ENCODE measurements at places on chromosomes 5 and 9.
A peak's percentile ranks its signal among the peaks of the same experiment; 100 is the strongest.

DNA sequence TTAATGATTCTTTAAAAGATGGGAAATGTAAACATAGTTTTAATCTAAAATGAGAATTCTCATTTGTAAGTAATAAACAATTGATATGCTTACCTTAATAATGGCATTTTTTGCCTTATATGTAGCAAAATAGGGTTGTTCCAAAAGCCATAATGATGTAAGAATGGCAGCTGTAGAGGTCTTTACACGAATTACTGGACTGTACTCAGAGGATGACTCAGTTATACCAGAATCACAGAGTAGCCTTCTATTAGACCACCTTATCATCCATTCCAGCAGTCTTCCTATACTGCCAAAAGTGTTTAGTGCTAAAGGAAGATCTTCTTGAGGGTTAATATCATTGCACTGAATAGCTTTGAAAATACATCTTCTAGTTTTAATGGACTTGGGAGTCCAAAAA lies 66.5 kb downstream of the CPLANE1 start:
- peaks cover 41% of the 10 kb centered on the region for H3K36me3 ChIP-seq
- no peak for DNase-seq
- no peak overlapping the region for H3K4me3 ChIP-seq
- peaks cover 32% of the 10 kb centered on the region for H3K4me1 ChIP-seq

DNA sequence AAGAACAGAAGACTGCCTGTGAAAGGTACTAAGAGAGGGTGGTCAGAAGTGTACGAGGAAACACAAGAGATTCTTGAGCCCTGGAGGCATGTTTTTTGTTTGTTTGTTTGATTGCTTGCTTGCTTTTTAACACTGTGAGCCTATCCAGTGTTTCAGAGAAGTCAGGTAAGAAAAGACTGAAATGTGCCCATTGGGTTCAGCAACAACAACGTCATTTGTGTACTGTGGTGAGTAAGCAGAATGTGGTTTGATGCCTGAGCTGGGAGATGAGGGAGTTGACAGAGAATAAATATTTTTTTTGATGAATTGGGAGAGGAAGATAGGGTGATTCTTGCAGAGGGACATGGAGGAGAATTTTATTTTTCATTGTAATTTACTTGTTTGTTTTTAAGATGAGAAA lies 73.1 kb downstream of the RPS23 start:
- H3K4me3 ChIP-seq: no peak overlapping the region
- H3K36me3 ChIP-seq: no peaks in the 10 kb centered on the region
- no peak for DNase-seq
- H3K4me1 ChIP-seq: no peaks in the 10 kb centered on the region
- H3K27ac ChIP-seq: no peak overlapping the region

DNA sequence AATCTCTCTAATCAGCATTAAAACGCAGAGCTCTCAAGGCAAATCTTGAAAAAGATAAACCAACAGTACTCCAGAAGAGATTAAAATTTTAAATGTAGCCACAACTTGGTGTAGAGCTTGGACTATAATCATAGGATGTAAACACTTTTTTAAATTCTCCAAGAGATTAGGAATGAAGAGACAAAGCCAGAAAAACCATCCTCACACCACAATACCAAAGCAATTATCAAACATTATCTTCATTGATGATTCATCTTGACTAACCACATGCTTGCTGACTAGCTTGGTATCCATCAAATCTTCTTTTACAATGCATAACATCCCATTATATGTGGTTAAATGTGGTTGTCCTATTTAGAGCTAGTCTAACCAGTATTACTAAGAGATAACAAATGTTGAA lies 815.1 kb downstream of the TLE1 start:
- H3K4me3 ChIP-seq: no peak overlapping the region
- H3K36me3 ChIP-seq: no peaks in the 10 kb centered on the region
- no peaks in the 10 kb centered on the region for H3K4me1 ChIP-seq
- no peaks in the 10 kb centered on the region for H3K27me3 ChIP-seq

GRCh38 chr9:92665836-92666235 lies 4.1 kb downstream of the IPPK start:
- peaks cover 17% of the 10 kb centered on the region for H3K36me3 ChIP-seq
- H3K27me3 ChIP-seq: no peaks in the 10 kb centered on the region
- DNase-seq: no peak
- no peak overlapping the region for H3K27ac ChIP-seq
- peaks cover 26% of the 10 kb centered on the region for H3K4me1 ChIP-seq
- H3K4me3 ChIP-seq: no peak overlapping the region

- H3K4me3 ChIP-seq: no peak overlapping the region
- no peaks in the 10 kb centered on the region for H3K27me3 ChIP-seq
- no peaks in the 10 kb centered on the region for H3K36me3 ChIP-seq
- H3K27ac ChIP-seq: no peak overlapping the region
- peaks cover 12% of the 10 kb centered on the region for H3K4me1 ChIP-seq
- DNase-seq: peak; percentile 61
Measured at GRCh38 chr9:34984049-34984448, 5.5 kb upstream of the DNAJB5 start.

DNA sequence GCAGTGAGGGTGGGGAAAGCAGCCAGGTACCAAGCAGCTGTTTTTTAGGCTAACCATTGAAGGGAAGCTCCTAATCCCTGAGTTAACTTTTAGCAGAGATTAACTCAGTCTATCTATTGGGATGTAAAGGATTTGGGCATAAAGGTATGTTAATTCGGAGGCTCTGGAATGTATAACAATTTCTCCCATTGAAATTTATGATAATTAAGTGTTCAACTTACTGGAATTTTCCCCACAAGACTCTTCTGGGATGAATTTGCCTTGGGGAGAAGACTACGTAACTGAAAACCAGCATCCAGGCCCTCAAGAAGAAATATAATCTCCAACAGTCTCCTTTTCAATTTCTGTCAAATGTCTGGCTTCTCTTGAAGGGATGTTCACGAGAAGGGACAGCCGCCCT lies 23.6 kb downstream of the ZFP62 start:
- DNase-seq: no peak
- peaks cover 20% of the 10 kb centered on the region for H3K36me3 ChIP-seq
- H3K4me1 ChIP-seq: peaks cover 10% of the 10 kb centered on the region
- no peak overlapping the region for H3K4me3 ChIP-seq
- H3K27ac ChIP-seq: no peak overlapping the region

DNA sequence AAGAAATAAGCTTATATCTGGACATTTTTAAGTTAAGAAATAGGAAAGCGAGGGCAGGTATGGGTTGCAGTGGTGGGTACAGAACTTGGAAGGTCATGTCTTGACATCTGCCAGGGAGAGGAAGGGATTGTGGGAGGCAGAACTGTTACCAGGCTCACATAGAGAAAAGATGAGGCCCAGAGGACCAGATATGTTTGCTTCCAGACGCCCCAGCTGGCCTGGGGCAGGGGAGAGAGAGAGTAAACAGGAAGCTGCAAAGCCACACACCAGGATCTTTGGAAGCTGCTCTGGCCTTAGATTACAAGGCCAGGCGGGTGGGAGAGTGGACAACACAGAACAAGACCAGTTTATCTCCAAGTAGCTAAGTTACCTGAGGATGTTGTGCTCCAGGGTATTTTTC lies 71.2 kb downstream of the MARCHF11 start:
- H3K36me3 ChIP-seq: no peaks in the 10 kb centered on the region
- H3K27ac ChIP-seq: no peak overlapping the region
- H3K4me1 ChIP-seq: no peaks in the 10 kb centered on the region
- no peak for DNase-seq
- H3K4me3 ChIP-seq: no peak overlapping the region

- H3K27ac ChIP-seq: no peak overlapping the region
- no peaks in the 10 kb centered on the region for H3K4me1 ChIP-seq
- no peak for DNase-seq
- no peak overlapping the region for H3K4me3 ChIP-seq
- peaks cover 8% of the 10 kb centered on the region for H3K27me3 ChIP-seq
Measured at GRCh38 chr5:90368454-90369246, 40.9 kb downstream of the CETN3 start.

GRCh38 chr5:7395432-7395946 lies 449 bp upstream of the ADCY2 start:
- H3K4me1 ChIP-seq: no peaks in the 10 kb centered on the region
- H3K4me3 ChIP-seq: no peak overlapping the region
- no peak for DNase-seq
- no peaks in the 10 kb centered on the region for H3K27me3 ChIP-seq

GRCh38 chr9:34374905-34375552 lies 1.7 kb downstream of the MYORG start:
- DNase-seq: no peak
- H3K4me3 ChIP-seq: no peak overlapping the region
- no peaks in the 10 kb centered on the region for H3K27me3 ChIP-seq
- H3K36me3 ChIP-seq: no peaks in the 10 kb centered on the region

DNA sequence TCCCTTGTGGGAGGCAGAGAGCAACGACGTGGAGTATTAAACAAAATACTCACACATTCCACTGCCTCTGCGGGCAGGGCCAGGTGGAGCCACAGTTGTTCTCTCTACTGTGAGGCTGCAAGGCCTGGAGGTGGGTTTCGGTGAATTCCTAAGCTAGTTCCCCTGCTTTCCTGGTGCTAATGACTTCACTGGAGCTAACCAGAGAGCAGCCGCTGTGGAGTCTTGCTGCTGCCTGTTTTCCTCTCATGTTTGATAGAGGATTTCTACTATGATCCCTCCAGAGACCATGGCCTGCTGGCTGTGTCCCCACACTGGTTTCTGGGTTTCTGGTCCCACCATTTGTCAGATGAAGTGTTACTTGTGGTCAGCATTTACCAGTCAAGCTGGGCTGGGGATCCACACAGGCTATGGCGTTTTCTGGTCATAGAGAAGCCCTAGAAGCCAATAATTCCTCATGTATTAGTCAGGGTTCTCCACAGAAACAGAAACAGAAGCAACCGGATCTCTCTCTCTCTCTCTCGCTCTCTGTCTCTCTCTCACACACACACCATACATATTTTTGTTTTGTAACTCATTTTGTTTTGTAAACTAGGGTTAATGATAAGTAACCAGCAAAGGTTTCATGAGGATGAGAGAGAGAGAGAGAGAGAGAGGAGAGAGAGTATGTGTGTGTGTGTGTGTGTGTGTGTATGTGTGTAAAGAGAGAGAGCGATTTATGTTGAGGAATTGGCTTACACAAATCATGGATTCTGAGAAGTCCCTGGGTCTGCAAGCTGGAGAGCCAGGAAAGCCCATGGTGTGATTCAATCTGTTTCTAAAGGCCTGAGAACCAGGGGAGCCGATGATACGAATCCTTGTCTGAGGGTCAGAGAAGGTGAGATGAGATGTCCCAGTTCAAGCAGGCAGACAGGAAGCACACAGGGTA lies 403.0 kb downstream of the GADD45G start:
- no peak overlapping the region for H3K27ac ChIP-seq
- H3K4me3 ChIP-seq: no peak overlapping the region
- H3K4me1 ChIP-seq: no peaks in the 10 kb centered on the region
- H3K27me3 ChIP-seq: no peaks in the 10 kb centered on the region
- H3K36me3 ChIP-seq: no peaks in the 10 kb centered on the region

GRCh38 chr9:110095776-110096175 lies 112.2 kb downstream of the C9orf152 start:
- H3K27me3 ChIP-seq: no peaks in the 10 kb centered on the region
- H3K4me1 ChIP-seq: no peaks in the 10 kb centered on the region
- no peak for DNase-seq
- H3K36me3 ChIP-seq: peaks cover 18% of the 10 kb centered on the region

DNA sequence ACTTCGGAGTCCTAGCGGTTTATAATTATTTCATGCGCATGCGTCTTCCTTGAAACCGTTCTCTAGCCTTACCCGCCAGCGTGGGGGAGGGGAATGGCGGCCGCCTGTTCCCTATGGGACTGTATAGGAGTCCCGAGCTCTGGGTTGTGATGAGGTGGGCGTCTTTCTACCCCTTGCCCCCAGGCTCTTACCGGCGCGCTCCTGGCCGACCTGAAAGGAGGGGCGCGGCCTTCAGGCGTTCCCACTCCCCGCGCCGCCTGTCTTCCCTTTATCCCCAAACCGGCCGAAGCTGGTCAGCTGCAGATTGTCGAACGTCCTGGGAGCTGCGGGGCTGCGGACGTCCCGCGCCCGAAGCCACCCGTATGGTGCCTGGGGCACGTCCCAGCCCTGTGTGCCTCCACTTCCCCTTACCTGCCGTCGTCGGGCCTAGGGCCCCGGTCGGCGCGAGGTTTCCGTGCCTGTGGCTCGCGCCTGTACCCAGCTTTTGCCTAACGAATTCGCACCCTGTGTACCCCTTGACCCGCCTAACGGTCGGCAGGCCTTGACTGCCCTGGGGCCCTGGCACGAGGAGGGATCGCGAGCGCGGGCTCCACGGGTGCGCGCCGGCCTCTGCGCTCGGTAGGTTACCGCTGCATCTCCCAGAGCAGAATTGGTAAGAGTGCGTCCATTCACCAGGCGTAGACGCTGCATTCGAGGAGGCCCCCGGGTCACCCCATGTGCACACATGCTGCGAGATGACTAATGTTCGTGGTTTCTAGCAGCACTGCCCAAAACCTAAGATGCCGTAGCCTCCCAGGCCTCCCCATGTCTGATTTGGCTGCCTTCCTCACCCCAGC lies 653 bp upstream of the HNRNPH1 start:
- H3K27me3 ChIP-seq: no peaks in the 10 kb centered on the region
- H3K4me3 ChIP-seq: peak overlapping the region; percentile 49
- peaks cover 40% of the 10 kb centered on the region for H3K4me1 ChIP-seq
- H3K36me3 ChIP-seq: peaks cover 42% of the 10 kb centered on the region
- peak overlapping the region; percentile 96 for H3K27ac ChIP-seq

GRCh38 chr5:96733771-96734500 lies 71.8 kb downstream of the CAST start:
- no peak overlapping the region for H3K27ac ChIP-seq
- no peaks in the 10 kb centered on the region for H3K27me3 ChIP-seq
- H3K4me3 ChIP-seq: no peak overlapping the region
- H3K36me3 ChIP-seq: no peaks in the 10 kb centered on the region

- DNase-seq: peak; percentile 68
- H3K4me3 ChIP-seq: no peak overlapping the region
- peak overlapping the region; percentile 52 for H3K27ac ChIP-seq
Measured at GRCh38 chr5:179836225-179837019, 15.7 kb downstream of the SQSTM1 start.

GRCh38 chr9:206481-206880 lies 8.2 kb upstream of the DOCK8 start:
- no peaks in the 10 kb centered on the region for H3K36me3 ChIP-seq
- no peaks in the 10 kb centered on the region for H3K4me1 ChIP-seq
- H3K4me3 ChIP-seq: no peak overlapping the region

- peaks cover 13% of the 10 kb centered on the region for H3K4me1 ChIP-seq
- no peak overlapping the region for H3K4me3 ChIP-seq
- peaks cover under 1% of the 10 kb centered on the region for H3K36me3 ChIP-seq
- H3K27ac ChIP-seq: peak overlapping the region; percentile 37
Measured at GRCh38 chr5:52856564-52856963, 68.8 kb downstream of the ITGA1 start.

- no peak for DNase-seq
- no peaks in the 10 kb centered on the region for H3K4me1 ChIP-seq
- peaks cover 21% of the 10 kb centered on the region for H3K27me3 ChIP-seq
- no peak overlapping the region for H3K4me3 ChIP-seq
Measured at GRCh38 chr5:137190441-137190840, 308.7 kb downstream of the SPOCK1 start.

DNA sequence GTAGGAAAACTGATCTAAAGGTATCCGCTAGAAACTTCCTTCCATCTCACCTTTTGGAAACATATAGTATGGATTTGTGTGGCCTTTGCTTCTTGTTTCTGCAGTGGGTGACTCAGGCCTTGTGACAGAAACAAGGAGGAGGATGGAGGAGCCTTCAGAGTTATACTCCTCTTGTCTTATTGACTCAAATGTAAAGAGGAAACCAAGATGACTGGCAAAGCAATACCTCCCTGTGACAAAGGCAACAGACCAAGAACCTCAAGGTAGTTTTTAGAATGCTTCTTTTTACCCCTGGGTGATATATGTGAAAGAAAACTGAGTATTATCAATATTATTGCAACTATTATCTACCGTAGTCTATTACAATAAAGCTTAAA lies 123.3 kb upstream of the SLIT3 start:
- DNase-seq: no peak
- H3K36me3 ChIP-seq: no peaks in the 10 kb centered on the region
- no peaks in the 10 kb centered on the region for H3K4me1 ChIP-seq
- H3K27me3 ChIP-seq: peaks cover 4% of the 10 kb centered on the region
